GM04504 (cell line): ENCODE measurements at places on chromosomes 4 and X.

DNA sequence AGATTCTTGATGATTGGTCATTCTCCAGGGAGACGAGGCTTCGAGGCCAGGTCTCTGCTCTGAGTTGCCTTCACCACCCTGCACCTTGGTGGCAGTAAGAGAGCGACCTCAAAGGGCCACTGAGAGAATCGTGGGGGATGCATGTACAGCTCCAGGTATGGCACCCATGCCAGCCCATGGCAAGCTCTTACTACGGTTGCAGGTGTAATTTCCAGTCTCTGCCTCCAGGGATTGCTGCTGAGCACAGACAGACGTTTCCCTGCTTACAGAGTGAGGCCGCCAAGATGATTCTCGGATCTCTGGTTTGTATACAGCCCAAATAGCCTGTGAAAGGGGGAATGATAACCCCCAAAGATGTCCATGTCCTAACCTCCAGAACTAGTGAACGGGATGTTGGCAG lies 16.3 kb upstream of the DRD5 start:
- DNase-seq, result no peak

- no peak for DNase-seq
These were observed 391 bp upstream of the IDUA start for GRCh38 chr4:986428-986878.

GRCh38 chr4:34512616-34513015 lies 1731.7 kb downstream of the ARAP2 start:
- no peak for DNase-seq

- no peak for DNase-seq
These were observed 3.4 kb downstream of the ATP1B4 start for GRCh38 chrX:120365320-120365719.

GRCh38 chrX:110954428-110955100 lies 141.4 kb upstream of the PAK3 start:
- DNase-seq, result no peak

DNA sequence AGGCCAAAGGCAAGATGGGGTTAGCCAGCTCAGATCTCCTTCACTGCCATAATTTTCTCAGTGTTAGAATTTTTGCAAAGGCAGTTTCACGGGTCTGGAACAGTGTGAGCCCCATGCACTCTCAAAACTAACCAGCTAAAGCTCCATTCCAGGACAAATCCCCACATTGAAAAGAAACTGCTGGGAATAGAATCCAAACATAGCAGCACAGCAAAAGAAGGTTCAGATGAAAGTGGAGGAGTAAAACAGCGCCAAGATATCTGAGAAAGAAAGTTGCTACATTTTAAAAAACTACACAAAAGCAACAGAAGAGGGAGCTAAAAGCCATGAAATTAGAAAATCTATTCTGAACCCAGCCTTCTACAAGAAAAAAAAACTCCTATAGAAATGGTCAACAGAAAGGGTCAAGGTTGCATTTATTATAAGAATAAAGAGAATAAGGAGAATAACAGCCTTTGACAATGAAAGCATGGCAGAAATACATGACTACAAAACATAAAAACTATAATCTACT lies 39.6 kb upstream of the SLC7A3 start:
- no peak for DNase-seq

DNA sequence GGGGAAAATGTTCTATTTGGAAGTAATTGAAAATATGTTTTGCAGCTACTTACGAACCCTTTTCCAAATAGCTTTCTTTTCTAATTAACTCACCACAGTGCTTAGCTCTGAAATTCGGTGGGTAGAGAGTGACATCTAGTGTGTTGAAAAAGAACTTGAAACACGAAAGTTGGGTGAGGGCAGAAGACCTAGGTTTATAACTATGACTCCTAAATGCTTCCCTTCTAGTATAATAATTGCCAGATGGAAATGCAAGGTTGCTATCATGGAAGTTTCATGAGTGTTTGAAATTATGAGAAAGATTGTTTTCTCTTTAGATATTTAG lies 77.3 kb upstream of the NOCT start:
- DNase-seq, result peak; percentile 32

DNA sequence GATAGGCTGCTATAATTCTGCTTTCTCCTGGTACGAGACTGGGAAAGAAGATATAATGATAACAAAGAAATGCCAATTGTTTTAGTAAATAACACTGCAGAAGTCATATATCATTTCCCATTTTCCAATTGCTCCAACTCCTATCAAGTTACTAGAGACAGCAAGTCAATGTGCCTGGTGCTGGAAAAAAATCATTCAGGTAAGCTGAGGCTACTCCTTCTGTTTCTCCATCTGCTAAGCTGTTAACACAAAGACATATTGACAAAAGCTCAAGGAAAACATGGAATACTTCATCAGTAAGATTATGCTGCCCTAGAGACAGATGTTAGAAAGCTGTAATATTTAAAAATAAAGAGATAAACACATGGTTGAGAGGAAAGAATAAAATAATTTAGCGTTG lies 10.0 kb downstream of the NAA11 start:
- DNase-seq, result no peak

DNA sequence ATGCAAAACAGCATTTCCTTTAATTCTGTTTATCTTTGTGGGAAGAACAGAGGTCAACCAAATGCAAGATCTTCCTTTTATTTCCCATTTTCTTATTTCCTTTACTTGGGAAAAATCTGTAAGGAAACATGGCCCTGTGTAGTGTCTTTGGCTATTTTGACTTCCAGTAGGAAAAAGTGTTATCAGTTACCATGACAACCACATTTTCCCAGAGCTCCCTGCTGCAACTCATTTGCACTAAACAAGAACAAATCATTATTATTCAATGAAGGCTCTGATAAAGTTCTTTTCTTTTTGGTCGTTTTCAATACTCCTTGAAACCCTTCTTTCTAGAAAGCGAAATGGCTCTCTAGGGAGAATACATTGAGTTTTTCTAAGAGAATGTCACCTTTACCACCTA lies 117.2 kb upstream of the DDX53 start:
- no peak for DNase-seq

DNA sequence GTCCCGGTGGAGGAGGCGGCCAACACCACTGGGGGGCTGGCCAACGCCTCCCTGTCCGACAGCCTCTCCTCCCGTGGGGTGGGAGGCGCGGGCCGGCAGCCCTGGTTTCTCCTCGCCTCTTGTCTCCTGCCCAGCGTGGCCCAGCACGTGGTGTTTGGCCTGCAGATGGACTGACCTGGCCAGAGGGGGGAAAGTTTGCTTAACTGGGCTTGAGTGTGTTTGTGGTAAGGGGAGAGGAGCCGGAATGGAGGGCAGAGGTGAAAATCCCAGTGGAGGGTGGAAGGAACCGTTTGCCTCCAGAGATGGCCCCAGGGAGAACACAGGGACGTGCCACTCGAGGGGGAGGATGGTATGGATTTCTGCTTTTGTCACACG lies 27.6 kb downstream of the NYX start:
- no peak for DNase-seq

DNA sequence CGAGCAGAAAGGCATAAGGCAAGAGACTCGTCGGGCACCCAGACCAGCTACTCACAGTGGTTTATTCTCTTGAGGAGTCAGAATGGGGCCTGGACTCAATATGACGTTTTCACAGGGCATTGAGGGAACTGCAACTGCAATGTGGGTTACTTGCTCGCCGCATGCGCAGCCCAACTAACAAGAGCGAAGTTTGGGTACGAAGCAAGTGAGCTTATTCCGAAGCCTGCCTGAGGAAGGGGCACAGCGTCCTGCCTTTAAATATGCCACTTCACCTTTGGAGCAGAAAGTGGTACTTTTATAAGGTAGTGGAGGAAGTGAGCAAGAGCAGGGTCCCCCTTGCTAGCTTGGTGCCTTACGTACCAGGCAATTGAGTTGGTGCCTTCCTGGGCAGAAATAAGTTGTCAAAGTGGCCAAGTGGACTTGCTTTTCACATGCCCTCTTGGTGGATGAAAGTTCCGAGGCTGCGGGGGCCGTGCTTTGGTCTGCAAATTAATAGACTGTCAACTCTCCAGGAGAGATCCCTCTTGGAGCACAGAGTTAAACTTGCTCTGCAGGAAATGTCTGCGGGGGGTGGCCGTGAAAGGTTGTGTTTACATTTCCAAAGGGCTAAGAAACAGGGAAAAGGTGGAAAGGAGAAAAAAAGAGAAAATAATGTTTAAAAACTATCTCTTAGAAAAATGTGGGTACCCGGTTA lies 480.4 kb downstream of the TRIML1 start:
- no peak for DNase-seq

- DNase-seq, result no peak
These were observed 4.9 kb downstream of the SLC9A7 start for GRCh38 chrX:46754036-46754435.

GRCh38 chr4:105191621-105192210 lies 45.0 kb downstream of the TET2 start:
- no peak for DNase-seq

GRCh38 chr4:95742872-95743271 lies 97.0 kb upstream of the PDHA2 start:
- DNase-seq, result no peak

DNA sequence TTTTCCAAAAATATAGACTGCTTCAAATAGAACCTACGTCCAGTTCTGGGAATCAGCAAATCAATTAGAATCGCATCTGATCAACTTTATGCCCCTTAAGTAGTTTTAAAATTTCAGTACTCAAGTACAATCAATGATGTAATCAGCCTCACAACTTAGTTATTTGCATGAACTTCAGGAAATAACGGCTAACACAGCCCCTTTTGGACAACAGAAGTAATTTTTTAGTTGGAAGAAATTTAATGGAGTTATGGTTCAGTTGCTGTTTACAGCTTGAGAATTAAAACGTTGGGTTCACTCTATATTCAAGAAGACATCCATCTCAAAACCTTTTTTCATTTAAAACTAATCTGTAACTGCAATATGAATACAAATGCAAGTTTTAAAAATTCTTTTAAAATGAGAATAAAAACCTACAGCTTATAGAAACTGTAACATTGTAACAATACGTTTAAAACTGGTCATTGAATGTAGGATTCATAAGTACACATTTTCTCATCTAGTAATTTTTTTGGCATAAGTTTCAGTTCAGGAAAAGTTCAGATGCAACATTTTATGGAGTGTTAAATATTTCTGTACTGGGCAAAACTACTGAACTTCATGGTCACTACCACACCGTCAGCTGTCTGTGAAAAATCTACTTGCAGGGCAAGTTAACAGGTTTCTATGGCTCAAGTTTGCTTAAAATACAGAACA lies 956 bp downstream of the TAPT1 start:
- no peak for DNase-seq

- no peak for DNase-seq
These were observed 5.9 kb downstream of the NKX1-1 start for GRCh38 chr4:1400191-1400805.

- no peak for DNase-seq
These were observed 63.9 kb downstream of the RS1 start for GRCh38 chrX:18607966-18608365.

- DNase-seq, result no peak
These were observed 73.2 kb upstream of the AMOT start for GRCh38 chrX:112913807-112914206.

GRCh38 chr4:2245787-2246275 lies 3.9 kb upstream of the HAUS3 start:
- DNase-seq, result no peak

DNA sequence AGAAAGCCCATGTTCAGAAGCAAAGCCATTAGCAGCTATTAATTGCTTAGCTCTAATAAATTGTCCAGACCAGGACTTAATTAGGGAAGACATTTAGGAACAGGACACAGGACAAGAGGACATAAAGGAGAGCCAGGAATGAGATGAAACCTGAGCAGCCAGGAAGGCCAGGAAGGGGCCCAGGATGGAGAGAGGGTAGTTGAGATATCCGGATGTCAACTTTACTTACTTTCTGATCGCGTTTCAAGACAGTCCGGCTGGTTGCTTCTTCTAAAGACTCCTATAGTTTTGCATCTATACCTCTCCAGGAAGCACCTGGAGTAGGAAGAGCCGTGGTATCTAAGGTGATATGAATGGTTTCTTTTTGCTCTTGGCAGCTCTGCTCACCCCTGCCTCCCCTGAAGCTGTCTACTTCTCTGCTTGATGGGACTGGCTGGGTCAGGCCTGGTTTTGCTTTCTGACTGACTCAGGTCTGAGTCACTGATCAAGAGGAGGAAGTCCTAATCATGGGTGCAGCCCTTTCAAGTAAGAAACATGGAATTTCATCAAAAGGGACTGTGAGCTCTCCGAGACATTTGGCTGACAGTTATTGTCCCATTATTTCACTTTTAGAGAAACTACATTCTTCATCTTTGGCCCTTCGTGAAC lies 733.3 kb downstream of the RPA4 start:
- DNase-seq, result peak; percentile 20

DNA sequence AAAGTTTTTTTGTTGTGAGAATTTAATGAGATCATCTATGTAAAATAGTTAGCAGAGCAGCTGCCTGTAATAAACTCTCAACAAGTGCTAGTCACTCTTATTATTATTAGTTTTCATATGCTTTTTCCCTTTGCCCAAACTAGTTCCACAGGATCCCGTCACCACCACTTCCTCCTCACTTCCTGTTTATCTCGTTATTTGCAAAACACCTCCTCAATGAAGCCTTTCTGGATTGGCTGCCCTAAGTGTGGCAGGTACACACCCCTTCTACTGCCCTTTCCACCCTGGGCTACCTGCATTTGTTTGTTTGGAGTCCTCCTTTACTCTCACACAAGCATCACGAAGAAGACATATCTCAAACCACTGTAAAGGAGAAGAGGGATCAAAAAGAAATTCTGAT lies 54.4 kb upstream of the KLF3 start:
- DNase-seq, result no peak

- DNase-seq, result no peak
These were observed 14.6 kb downstream of the DGKQ start for GRCh38 chr4:958696-959337.

DNA sequence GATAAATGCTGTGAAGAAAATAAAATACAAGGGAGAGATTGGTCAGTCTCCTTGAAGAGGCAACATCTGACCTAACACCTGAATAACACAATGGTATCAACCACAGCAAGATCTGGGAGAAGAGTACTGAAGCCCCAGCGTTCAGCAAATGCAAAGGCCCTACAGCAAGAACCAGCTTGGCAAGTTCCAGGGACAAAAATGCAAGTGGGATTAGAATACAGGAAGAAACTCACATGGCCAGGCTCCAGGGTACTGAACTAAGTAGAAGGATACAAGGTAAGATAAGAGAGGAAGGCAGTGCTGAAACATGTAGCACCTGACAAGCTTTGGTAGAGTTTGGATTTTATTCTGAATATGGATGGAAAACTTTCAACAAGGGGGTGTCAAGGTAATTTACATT lies 3.6 kb downstream of the SMIM14 start:
- DNase-seq, result no peak

DNA sequence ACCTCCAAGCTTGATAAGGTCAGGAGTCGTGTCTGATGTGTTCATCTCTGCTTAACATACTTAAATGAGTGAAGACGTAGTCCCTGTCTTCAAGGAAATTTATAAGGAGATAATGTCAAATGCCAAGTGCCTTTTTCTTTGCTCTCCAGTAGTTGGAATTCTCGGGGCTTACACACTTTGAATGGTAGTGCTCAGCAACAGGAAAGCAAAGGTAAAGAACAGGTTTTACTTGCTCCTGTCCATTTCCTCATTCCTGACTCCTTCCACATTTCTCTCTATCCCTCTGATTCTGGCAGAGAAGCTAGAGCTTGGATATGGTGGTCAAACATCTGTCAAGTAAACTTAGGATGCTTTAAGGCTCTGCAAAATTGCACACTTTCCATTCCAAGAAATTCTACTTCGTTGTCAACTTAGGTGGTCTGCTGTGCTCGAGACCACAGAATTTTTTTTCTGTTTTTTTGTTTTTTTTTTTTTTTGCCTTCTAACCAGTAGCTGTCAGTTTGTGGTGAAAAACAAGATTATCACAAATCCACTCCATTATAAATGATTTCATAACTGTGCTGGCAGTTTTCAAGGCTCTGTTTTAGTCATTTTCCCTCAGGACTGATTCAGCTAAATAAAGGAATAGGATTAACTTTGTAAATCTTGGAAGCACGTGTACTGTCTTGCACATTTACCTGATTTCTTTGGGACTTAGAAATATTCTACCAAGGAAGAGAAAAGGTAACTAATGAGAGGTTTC lies 180.8 kb upstream of the ANXA3 start:
- DNase-seq, result no peak
